ENCODE measurements at places on chromosomes 2 and 18.
A peak's percentile ranks its signal among the peaks of the same experiment; 100 is the strongest.

- DNase-seq: no peak
Observed at GRCh38 chr18:10850840-10851239, 298.5 kb downstream of the PIEZO2 start.

DNA sequence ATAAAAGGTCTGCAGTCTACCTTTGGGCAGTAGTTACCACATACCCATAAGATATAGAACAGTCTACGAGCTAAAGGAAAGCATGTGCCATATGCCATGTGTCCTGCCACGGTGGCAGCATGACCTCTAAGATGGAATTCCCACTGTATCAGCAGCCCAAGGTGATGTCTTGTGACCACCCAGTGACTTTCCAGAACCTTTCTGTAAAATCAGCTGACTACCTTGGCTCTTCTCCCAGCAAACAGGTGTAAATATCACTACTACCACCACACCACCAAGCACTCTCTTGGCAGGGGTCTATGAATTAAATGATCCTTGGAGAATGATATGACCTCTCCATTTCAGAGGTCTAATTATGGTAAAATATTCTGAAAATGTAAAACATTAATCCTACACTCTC is 99.6 kb downstream of the METTL8 start:
- DNase-seq: no peak

- DNase-seq: no peak
Observed at GRCh38 chr2:181823405-181823804, 68.1 kb upstream of the ITPRID2 start.

DNA sequence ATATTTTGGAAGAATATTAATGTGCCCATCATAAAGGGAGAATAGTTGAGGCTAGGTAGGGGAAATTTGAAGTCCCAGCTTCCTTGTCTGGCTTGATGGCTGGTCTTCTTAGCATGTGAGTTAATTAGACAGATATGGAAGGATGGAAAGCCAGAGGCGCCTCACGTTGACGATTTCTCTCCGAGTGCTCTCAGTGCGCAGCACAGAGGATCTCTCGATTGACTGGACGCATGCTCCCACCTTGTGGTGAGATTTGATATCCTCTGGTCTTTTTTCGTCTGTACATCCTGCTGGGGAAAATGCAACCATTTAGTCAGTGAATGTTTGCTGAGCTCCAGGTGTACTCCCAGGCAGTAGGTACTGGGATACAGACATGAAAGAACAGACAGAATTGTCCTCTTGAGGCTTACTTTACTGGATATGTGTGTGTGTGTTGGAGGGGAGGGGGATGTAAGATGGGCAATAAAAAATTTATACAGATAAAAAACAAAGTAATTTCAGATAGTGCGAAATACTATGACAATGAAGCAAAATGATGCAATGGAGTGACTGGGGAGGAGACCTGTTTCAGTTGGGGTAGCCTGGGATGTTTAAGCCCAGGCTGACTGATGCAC is 66.9 kb upstream of the ZNG1B start:
- peak; percentile 68 for DNase-seq

DNA sequence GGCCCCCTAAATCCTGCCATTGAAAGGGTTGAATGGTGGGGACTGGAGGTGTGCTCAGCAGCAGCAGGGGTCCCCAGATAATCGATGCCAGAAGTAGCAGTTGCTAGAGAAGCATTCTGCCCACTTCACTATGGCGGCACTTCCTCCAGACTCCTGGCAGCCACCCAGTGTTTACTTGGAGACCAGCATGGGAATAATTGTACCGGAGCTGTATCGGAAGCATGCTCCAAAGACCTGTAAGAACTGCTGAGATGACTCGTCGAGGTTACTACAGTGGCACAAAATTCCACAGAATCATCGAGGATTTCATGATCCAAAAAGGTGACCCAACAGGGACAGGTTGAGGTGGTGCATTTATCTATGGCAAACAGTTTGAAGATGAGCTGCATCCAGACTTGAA is 11.0 kb upstream of the GAREM2 start:
- no peak for DNase-seq

DNA sequence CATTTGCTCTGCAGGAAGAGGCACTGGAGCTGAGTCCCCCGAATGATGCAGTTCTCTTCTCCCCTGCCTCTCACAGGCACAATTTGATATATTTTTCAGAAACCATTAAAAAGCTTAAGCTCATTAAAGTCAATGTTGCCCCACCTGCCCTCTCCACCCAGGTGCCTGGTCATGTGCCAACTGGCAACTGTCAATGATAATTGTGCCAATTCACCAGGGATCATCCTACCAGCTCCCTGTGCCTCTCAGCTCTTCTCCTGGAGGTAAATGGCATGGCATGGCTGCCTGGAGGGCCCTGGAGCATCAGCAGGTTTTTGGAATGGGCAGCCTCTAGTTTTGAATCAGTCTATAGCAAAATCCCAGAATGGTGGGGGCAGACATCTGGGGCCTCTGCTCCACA is 279.6 kb upstream of the ID2 start:
- DNase-seq: no peak

GRCh38 chr2:23772684-23773083 is 154.2 kb downstream of the ATAD2B start:
- no peak for DNase-seq

Data from astrocyte of the cerebellum (primary cell).